ENCODE measurements at places on chromosomes 6 and 20. TPM values are rescaled to one million over a fixed set of nuclear protein-coding genes. Genes with fewer than 3 reads are reported as not detected.

TRIM10 gene
- polyA plus RNA-seq = 1.5 TPM

GRCh38 chr6:57294862-57295445 lies 22.5 kb upstream of the PRIM2 start:
- no peak for DNase-seq

DNA sequence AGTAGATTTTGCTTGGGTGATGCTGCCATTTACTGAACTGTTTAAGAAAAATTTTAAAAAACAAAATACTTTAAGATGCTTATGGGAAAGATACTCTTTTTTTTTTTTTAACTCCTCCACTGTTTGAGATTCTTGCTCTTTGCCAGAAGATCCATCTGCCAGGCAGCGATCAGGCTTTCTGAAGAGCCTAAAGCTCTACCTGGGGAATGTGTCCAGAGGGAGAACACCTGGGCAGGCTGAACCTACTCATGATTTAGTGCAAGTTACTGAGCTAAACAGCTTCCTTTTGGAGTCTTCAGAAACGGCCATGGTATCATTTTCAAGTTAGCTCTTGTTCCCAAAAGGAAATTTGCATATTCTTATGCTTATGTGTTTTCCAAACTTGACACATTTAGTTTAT lies 23.5 kb upstream of the MLIP start:
- DNase-seq = no peak

DNA sequence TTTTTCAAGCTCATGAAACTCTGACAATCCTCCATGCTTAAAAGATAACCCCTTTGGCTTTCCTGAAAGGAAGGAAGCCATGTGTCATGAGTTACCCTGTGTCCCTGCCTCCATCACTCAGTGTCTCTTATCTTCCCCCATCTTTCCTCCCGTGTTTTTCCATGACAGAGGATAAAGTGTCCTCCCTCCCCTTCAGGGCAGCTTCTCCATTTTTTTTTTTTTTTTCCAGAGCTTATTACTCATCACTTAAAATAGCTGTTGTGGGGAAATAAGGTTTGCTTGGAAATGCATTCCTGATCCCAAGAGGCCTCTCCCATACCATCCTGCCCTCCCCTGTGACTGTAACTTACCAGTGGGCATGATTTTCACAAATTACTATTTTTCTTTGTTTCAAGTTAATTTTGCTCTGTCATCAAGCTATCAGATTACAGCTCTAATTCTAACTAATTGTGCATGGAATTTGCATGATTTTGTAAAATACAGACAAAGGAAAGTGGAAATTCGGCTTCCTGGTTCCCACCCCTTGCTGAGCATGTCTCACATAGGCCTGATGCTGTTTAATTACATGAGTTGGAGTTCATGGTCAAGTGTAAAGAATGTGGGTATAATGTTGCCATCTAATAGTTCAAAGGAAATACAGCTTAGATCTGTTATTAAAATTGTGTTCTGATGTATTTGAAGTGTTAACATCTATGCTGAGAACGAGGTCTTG lies 614.5 kb upstream of the FLRT3 start:
- peak; percentile 66 for DNase-seq
